ENCODE measurements at places on chromosomes 2 and 18.

- no peak for DNase-seq
Measured at GRCh38 chr2:86274265-86274917, 63.0 kb downstream of the REEP1 start.

GRCh38 chr2:239298116-239298804 lies 102.6 kb downstream of the HDAC4 start:
- no peak for DNase-seq

DNA sequence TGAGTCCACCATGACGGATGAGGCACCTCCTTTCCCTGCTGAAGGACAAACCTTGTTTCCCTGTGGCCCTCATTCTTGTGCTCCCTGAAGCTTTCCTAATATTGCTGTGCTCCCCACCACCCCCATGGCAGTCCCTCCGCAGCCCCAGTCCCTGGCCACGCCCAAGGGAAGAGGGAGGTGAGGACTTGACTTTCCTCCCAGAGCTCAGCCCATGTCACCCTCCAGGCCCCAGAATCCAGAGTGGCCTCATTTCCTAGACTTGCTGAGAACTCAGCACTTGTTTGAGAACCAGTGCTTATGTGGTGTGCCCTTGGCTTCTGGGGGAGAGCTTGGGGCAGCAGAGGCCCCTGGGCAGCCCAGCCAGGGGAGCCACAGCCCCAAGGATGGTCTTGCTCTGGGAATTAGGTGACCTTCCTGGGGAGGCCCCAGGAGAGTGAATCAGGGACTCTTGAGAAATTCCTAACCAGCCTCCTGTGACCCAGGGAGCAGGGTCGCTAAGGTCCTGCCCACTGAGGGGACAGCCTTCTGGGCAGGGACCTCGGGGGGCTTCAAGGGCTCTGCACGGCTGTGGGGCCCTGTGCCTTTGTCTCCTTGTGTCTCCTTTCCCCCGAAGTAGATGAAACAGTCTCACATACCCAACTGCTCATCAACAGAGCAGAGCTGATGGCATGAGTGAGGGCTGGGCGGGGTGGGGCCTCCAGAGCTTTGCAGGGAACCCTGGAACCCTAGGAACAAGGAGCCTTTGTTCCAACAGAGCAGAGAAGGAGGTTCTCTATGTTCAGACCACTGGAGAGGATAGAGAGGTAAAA lies 27.9 kb downstream of the PSD4 start:
- no peak for DNase-seq

GRCh38 chr2:37790019-37790418 lies 118.6 kb upstream of the CDC42EP3 start:
- DNase-seq: no peak

GRCh38 chr18:11104307-11104706 lies 45.1 kb downstream of the PIEZO2 start:
- DNase-seq: no peak

DNA sequence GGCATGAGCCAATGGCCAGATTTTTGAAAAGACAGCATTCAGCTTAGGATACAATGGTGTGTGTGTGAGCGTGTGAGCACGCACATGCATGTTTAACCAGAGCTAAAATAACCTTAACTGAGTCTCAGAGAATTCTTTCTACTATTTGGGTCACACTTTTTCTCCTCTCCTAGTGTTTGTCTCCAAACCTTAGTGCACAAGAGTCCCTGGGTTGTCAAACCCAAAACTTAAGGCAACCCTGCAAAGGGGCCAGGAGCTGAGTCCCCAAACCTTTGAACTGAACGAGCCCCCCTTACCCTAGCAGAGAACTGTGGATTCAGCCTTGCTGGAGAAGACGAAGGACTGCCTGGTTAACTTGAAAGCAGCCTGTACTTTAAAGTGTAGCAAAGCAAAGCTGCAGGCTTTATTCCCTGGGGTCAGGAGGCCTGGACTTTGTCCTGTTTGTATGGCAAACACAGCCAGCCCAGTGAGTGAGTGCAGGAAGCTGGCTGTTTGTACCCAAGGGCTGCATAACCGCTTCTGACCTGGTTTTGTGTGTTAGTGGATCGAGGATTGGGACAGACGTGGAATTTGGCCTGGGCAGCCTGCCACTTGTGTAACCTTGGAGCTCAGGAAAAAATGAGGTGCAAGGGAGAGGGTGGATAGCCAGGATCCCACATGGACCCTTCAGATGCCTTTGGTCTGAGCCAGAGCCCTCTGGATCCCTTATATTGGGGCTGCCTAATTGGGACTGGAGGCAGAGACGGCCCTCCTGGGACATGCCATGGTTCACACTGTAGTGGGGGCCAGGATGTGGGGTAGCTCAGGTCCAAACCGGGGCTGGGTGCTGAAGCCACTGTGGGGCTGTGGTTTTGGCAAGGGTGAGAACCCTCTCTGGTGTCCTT lies 6.4 kb upstream of the PSMD1 start:
- no peak for DNase-seq

GRCh38 chr18:3930126-3931012 lies 480.4 kb downstream of the TGIF1 start:
- DNase-seq: no peak

DNA sequence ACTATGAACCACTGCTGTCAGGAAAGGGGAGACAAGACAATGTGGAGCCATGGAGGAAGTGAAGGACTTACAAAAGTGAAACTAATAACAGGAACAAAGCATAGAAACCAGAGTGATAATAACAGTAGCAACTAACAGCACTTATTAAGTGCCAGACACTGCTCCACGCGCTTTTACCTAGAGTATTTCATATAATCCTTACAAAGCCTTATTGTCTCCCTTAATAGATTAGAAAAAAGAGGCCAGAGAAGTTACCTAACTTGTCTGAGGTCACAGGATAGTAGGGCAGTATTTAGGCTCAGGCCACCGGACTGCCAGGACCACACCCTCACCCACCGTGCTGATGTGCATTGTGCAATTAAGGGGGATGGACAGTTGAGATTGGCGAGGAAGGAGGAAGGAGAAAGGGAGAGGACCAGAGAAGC lies 98.6 kb upstream of the NFU1 start:
- no peak for DNase-seq

DNA sequence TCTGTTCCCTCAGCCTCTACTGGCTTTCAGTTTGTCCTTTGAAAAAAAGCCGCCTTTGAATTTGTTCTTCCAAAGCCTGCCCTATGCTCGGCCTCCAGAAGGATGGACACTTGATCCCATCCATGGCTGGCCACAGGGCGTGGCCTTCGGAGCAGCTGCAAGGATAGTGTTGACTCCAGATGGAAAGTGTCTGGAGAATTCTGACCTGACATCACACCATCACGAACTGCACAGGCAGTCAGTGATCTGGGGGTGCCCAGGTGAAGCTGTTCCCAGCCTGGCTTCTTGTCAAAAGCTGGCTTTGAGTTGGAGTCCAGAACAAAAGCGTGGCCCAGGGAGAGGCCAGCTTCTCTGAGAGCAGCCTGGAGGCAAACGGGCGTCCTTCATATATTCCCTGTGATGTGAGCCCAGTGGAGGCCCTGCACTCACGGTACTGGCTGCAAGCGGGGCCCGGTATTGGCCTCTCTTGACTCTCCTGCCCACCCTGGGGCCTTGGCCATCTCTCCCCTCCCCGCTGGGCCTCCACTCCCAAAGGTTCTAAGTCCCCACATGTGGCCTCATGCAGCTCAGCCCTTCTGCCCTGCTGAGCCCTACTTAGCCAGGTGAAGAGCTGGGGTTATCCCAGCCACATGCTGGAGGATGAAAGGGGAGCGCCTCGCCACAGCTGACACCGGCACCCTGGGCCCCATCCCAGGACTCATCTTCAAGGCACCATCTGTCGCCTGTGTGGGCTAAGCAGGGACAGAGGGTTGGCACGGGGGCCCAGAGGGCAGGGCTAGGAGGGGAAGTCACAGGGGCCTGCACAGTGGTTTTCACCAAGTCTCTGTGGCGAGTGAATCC lies 20.4 kb upstream of the ATOH8 start:
- DNase-seq: no peak

DNA sequence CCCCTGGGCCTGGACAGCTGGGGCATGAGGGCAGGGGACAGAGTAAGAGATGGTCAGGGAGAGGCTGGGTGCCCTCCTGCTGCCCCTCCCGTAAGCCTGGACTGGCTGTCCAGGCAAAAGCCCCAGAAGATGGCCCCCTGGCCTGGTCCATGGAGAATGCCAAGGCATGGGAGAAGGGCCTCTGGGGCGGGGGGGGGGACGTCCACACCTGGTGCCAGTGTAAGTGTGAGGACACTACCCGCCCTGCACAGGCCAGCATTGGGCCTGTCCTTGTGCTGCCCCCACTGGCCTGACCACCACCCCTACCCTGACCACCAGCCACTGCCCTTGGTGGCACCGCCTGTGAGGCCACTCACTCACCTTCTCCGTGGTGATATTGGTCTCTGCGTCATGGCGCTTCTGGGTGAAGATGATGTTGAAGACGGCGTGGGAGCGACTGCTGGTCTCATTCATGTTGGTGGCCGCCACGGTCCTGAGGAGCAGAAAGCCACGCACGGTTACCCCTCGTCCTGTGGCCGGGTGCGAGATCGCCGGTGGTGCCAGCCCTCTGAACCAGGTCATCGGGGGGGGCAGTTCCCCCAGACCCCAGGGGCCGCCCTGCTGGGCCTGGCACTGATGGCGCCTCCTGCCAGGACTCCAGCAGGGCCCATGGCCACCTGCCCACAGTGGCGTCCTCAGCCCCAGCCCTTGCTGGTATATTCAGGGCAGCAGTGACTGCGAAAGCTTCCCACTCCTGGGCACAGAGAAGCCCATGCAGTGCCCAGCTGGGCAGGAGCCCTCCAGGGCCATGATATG lies 35.2 kb downstream of the KIF1A start:
- no peak for DNase-seq

DNA sequence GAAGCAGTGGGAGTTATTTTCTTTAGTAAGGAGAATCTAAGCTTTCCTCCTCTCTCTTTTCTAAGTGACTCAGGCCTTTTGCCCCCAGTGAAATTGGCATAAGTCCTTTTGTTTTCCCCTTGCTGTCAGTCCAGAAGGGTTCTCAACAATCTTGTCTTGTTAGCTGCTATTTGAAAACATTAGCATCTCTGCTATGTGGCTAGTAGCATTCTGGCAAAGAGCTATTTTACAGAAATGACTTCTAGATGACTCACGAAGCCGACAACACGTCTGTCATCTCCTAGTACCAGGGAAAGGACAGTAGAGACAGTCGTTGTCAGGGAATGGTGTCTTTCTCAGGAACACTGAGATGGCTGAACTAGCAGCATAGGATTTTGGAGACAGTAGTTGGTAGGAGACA lies 14.7 kb downstream of the SMARCAL1 start:
- DNase-seq: no peak

DNA sequence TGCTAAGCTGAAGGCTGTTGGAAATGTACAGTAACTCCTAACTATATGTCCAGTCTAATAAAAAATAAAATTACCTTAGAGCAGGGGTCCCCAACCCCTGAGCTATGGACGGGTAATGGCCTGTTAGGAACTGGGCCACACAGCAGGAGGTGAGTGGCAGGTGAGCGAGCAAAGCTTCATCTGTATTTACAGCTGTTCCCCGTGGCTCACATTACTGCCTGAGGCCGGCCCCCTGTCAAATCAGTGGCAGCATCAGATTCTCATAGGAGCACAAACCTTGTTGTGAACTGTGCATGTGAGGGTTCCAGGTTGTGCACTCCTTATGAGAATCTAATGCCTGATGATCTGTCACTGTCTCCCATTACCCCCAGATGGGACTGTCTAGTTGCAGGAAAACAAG lies 73.1 kb upstream of the CXCR4 start:
- DNase-seq: no peak

- no peak for DNase-seq
Measured at GRCh38 chr18:26335156-26335555, 108.9 kb downstream of the TAF4B start.

DNA sequence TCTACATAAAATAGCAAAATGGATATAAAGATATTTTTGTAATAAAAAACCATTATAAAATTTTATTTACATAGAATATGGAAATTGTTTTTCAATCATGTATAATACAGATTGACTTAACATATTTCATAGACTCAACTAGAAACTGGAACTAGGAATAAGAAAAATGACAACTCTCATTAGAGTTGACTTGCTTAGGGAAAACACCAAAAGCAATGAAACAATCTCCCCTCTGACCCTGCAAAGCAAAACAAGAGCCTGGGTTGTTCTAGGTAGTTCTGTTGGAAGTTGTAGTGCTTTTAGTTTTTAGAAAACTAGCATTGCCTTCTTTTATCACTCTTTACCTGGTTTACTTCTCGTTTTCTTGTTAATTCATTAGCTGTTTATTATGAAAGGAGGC lies 32.2 kb upstream of the MTIF2 start:
- no peak for DNase-seq

DNA sequence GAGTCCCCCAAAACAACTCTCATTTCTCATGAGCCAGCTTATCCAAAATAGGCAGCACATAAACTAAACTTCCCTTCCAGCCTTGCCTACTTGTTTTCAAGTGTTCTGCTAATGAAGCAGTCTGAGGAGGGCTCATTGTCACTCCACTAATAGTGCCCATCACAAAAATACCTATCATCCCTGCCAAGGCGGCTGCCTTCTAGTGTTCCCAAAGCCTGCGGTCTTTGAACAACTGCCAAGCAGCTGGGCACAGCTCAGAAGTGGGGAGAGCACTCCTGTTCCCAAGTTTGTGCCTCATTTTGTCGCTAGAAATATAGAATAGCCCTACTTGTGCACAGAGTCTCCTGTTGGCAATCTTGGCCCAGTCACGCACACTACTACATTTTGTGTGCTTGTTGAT lies 50.3 kb downstream of the DTNA start:
- DNase-seq: no peak

DNA sequence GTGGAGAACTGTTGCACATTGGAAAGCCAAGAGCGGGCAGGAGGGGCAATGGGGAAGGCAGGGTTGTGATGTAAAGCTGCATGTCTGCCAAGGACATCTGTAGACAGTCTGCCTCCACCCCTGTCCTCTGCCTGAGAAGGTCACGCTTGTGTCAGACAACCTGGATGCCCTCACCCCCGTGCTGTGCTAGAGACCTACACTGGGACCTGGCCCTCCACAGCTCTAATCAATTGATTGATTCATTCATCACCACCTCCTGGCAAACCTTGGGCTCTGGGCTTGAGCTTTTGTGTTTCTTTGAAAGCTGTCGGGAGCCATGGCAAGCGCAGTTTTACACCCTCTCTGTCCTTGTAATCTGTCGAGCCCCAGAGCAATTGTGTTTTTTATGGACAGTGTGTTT lies 41.1 kb downstream of the MARCO start:
- no peak for DNase-seq

- DNase-seq: no peak
Measured at GRCh38 chr2:200873560-200873959, 9.1 kb upstream of the CLK1 start.

DNA sequence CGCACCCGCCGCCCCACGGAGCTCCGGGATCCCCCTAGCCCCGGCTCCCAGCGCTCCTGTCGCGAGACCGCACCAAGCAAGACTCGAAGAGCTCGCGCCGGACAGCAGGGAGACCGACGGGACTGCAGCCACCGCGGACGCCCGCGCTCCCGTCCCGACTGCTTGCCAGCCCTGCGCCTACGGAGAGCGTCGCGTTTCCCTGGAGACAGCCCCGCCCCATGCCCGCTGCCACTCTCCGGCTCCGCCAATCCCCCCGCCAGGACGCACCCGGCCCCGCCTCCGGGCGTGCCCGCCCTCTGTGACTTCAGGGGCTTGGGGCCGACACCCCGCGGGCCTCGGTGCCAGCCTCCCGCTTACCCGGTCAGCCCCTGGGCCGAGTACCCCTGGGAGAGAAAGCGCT lies at the start of gene ANKMY1:
TSS of gene ANKMY1 (minus strand) at position 181 of the 400 bp plus-strand sequence. CDS start 653 bp downstream, outside the sequence.
- peak; percentile 83 for DNase-seq

Data from NCI-H345 (cell line).